ENCODE measurements at places on chromosomes 6 and 20.

DNA sequence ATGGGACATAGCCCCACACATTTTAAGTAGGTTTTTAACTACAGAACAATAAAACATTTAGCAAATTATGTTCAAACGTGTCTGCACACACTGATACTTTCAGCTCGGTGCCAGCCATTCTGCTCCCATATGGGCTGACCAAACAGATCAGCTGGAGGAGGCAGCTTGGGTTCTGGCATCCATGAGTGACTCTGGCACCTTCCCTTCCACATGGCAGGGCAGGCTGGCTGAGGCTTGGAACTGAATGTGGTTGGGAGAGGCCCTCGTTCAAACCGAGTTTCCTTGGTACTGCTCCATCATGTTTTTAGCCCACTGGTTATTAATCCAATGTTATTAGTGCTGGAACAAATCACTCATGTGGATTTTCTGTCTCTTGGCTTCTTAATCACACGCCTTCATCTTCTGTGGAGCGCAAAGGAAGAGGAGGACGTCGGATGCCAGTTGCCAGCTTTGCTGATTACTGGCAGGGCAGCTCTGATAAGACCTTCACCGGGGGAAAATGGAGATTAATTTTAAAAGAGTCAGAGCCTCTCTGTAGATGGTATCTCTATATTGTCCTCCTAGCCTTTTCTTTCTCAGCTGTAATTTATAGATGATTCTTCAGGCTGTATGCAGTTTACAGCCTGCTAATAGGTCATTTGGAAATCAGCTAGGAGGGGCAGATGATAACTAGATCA lies 93.1 kb upstream of the TIAM2 start:
- no peak for DNase-seq

DNA sequence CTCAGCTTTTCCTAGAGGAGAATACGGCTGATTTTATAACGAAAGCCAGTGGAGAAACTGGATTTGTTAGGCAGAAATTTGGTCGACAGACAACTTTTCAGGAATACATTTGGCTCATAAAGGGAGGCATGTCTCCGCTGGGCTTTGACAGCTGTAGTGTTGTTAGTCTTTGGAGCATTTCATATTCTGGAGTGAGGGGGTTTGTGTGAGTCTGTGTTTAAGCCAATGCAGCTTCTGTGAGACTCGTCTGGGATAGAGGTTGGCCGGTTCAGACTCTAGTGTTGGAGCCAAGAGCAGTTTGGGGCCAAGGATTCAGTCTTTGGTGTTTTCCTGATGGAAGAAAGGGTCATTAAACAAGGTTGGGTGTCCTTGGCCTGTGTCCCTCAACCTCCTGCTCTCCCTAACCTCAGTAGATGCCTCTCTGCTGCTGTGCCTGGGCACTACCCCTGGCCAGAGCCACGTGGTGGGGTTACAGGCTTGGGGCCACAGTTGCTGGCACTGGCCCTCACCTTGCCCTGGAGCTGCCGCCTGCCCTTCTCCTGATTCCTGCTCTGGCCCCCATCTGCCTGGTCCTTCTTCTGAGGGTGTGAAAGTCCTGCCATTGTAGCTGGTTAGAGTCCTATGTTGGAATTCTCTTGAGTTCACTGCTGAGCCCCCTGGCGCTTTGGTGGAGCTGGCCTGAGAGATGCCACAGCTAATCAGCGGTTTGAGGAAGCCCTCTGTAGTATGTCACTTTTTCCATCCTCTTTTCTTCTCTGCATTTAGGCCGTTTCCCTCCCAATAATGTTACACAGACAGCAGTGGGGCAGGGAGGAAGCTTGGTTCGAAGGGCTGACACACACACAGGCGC lies 6.9 kb downstream of the PTK7 start:
- no peak for DNase-seq

DNA sequence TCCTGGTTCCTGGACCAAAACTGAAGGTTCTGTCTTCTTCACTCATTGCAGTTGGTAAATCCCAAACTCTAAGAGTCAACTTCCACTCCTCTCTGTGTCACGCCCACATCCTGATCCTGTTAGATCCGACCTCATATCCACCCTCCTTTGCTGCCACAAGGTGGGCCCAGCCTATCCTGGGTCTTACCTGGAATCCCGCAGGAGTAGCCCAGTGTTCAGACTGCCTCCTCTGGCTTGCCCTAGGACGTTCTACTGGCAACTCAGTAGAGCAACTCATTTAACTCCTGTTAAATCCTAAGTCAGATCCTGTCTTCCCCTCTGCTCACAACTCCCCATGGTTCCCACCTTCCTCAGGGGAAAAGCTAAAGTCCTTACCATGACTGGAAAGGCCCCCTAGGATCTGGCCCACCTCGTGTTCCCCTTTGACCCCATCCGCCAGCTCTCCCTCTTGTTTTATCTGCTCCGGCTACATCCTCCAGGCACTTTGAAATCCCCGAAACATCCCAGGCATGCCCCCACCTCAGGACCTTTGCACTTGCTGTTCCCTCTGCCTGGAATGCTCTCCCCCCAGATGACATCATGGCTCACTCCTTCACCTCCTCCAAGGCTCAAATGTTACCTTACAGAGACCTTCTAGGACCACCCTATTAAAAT lies 43.9 kb downstream of the TFEB start:
- no peak for DNase-seq

GRCh38 chr20:45049904-45050471 lies 50.9 kb downstream of the KCNS1 start:
- no peak for DNase-seq

DNA sequence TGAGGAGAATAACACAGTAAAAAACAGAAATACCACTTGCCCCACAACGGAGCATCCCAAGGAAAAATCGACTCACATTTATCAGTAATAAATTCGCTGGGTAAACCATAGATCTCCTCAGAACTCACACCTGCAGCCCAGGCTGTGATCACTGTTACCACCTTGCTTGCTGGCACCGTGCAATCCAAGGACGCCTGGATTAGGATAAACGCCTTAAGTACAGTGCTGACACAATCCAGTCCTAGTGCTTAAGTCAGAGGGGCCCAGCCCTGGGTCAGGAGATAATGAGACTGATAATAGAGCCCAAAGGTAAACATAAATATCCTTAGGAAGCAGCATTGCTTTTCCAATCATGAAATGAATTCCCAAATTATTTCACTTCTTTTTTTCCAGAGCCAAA lies 62.5 kb downstream of the EPB41L2 start:
- DNase-seq = no peak

DNA sequence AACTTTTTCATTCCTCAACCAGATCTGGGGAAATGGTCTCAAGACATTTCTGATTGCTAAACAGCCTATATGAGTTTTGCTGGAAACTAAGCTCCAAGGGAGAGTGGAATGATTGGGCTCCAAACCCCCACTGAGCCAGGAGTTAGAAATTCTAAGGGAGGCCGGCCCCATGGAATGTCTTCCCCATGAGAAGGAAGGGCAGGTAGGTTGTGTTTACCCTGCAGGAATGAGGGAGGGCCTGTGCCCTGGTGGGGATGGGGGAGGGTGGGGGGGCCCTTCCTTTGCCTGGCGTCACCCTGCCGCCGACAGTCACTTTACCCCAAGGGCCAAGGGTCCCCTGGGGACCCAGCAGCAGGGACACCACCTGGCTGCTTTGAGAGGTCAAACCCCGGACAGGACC lies 298.9 kb downstream of the TFAP2C start:
- no peak for DNase-seq

- DNase-seq = no peak
Observed at GRCh38 chr6:134368670-134369069, 50.8 kb upstream of the SGK1 start.

DNA sequence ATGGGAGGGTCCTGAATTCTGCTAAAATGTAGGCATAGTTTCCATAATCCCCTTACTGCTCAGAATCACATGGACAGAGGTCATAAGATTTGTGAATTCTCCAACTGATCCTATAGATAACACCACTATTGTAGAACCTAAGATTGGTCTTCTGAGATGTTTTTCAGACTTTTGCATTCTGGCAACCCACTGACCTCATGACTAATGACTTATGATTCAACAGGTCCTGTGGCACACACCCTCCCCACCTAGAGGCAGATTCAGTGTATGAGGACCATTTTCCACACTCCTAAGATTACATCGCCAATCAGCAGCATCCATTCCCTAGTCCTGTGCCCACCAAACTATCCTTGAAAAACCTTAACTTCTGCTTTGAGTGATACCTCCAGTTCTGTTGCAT lies 207.2 kb downstream of the BTBD9 start:
- no peak for DNase-seq

DNA sequence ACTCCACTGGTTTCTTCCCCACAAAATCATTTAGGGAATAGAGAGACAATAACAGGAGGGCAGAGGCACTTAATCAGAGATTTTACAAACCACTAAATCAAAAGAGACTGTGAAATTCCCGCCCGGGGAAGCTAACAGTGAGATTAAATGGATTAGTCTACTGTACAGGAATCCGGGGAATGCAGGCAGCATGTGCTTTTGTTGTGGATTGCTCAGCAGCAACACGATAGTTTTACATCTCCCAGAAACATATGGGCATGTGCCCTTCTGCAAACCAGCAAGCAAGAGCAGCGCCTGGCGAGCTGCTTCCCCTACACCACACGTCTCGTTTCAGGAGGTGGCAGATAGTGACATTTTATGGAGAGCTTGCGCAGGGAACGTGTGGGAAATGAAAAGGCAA lies 382.3 kb downstream of the CD83 start:
- DNase-seq = no peak

- peak; percentile 21 for DNase-seq
Observed at GRCh38 chr6:111098597-111098996, 11.3 kb downstream of the SLC16A10 start.

GRCh38 chr6:92161953-92162352 lies 1257.4 kb downstream of the EPHA7 start:
- no peak for DNase-seq

DNA sequence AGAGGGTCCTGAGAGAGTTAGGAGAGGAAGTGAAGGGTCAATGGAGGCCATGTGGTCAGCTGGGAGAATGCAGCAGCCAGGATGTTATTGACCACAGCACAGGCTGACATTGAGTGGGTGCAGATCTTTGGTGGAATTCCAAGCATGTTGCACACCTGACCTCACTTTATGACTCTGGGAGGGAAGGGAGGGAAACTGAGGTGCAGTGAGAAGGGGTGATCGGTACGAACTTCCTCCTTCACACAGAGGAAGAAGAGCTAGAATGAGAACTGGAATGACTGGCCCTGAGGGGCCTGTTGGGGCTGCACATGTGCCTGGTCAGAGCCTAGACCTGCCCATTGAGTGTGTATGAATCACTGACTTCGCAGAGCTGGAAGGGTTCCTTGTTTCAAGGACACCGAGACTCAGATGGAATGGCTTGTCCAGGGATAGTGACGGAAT lies 9.8 kb downstream of the FAM83D start:
- DNase-seq = no peak

GRCh38 chr20:3996399-3996798 lies 19.0 kb downstream of the RNF24 start:
- no peak for DNase-seq

- no peak for DNase-seq
Observed at GRCh38 chr6:144690133-144690532, 405.0 kb downstream of the UTRN start.

DNA sequence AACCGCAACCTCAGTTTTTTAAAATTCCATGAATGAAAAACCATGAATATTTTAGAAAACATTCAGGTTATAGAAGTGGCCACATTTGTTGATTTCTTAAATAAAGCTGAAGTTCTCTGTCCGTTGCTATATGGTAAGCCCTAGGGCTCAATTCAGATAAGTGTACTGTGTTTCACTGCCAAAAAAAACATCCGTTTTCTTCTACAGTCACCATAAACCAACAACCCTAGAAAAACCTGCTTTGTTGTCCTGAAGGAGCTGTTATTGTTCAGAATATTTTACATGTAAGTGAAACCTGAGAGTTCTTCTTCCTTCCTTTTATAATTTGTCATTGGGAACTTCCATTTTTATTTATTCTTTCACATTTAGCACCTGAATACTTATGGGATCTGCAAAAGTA lies 274.1 kb downstream of the TFAP2A start:
- peak; percentile 52 for DNase-seq

DNA sequence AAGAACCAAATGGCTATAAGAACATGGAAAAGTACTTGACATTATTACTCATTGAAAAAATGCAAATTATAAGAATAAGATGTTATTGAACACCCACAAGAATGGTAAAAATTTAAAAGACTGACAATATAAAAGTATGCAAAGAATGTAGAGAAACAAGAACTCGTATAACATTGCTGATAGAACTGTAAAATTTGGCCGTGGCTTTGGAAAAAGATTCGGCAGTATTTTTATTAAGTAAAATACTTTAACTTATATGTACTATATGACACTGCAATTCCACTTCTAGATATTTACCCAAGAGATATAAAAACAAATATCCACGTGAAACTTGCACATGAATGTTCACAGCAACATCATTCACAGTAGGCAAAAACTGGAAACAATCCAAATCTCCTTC lies 239.2 kb downstream of the TPBG start:
- DNase-seq = no peak

DNA sequence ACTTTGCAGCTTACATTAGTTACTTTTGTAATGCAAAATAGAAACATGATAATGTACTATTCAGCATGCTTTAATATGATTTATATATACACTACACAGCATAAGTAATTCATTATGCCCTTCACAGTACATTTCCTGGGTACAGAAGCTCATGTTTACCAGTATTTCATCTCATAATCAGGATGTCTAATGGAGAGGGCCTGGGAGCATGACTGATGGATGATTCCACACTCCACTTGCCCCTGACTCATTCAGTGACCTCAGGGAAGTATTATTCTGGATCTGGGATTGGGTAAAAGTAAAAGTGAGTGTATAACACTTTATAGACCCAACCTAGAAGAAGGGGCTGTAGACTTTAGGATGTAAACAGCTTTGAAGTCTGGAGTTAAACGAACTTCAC lies 31.4 kb upstream of the BACH2 start:
- no peak for DNase-seq

DNA sequence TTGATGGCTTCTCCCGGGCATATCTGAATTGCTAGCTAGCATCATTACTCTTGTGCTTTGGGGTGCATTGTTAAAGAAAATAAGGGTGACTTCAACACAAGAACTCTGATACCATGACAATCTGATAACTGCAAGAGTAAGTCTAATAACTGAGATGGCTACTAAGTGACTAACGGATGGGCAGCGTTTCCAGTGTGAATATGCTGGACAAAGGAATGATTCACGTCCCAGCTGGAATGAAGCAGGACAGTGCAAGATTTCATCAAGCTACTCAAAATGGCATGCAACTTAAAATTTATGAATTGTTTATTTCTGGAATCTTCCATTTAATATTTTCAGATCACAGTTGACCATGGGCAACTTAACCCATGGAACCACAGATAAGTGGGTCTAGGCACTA lies 31.7 kb downstream of the MOXD1 start:
- no peak for DNase-seq

GRCh38 chr6:56501993-56502392 lies 140.7 kb downstream of the DST start:
- no peak for DNase-seq

DNA sequence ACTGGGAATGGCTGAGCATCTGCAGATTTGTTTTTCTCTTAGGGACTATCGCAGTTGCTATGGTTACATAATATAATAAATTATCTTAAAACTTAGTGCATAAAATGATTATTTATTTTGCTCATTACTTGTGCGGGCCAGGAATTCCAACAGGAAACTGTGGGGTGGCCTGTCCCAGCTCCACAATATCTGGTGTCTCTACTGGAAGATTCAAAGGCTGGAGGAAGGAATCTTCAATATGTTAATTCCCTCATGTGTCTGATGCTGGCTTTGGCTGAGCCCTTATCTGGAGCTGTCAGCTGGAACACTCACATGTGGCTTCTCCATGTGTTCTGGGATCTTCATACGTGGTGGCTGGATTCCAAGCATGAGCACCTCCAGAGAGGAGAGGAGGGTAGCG lies 23.9 kb upstream of the B3GAT2 start:
- DNase-seq = no peak
